SIG-M5 (cell line): ENCODE measurements at places on chromosomes 13 and 19.

DNA sequence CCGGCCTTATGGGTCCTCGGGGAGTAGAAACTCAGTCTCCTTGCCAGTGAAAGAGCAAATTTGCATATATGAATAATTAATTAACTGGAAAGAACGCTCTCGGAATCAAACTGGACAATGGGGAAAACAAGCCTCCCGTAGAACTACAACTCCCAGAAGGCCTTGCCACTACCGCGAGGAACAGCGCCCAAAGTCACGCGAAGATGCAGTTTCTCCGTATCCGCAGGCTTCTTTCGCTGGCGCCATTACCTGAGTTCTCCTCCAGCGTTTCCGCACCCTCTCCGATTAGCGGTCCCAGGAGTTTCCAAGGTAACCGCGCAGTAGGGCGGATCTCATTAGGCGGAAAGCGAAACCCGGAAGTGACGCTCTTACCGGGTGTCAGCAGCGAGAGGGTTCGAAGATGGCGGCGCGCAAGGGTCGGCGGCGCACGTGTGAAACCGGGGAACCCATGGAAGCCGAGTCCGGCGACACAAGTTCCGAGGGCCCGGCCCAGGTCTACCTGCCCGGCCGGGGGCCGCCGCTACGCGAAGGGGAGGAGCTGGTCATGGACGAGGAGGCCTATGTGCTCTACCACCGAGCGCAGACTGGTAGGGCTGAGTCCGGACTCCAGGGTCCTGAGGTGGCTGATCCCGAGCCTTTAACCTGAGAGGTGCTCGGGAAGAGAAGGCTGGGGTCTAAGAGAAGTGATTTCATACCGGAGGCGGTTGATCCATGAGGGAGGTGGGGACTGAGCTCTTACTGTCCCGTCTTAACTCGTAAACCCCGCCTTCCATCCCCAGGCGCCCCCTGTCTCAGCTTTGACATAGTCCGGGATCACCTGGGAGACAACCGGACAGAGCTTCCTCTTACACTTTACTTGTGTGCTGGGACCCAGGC is at the start of gene GRWD1:
Gene GRWD1 (plus strand): TSS at position 378 of the 876 bp plus-strand sequence. CDS start 23 bp downstream, at position 401.
- peak; percentile 90 for DNase-seq

DNA sequence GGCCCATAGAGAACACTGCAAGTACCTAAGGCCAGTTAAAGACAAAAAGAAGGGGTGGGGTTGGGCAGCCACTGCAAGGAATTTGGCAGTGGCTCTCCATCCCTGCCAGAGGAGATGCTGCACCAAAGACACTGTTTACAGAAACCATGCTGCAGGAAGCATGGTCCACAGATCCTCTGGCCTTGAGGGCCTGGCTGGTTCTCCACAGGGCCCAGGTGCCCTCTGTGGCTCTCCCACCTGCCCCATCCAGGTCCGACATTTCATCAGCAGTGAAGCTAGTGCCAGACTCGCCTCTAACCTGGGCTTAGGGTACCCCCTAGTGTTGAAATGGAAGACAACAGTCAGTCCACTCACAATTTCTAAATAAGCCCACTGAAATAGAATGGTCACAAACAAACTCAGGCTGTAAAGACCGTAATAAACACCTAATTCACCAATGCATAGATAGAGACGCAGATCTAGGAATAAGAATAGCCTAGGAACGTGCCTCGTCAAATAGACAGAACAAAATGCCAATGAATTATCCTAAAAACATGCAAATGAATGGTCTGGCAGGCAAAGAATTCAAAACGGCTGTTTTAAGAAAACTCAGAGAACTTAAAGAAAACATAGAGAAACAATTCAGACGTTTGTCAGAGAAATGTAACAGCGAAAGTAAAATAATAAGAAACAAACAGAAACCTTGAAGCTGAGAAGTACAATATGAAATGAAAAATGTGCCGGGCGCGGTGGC is 23.3 kb downstream of the LYPD4 start:
- no peak for DNase-seq

- DNase-seq: no peak
These were observed 26.2 kb downstream of the CELF5 start for GRCh38 chr19:3250675-3251074.

- DNase-seq: no peak
These were observed 11.3 kb upstream of the FOSB start for GRCh38 chr19:45456500-45456815.

DNA sequence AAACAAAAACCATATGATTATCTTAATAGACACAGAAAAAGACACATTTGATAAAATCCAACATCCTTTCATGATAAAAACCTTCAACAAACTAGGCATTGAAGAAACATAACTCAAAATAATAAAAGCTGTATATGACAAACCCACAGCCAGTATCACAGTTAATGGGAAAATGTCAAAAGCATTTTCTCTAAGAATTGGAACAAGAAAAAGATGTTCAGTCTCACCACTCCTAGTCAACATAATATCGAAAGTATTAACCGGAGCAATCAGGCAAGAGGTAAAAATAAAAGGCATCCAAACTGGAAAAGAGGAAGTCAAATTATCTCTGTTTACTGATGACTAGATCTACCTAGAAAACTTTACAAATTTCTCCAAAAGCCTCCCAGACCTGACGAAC is 684.2 kb upstream of the SPRY2 start:
- no peak for DNase-seq

- no peak for DNase-seq
These were observed 20.1 kb upstream of the RXFP2 start for GRCh38 chr13:31719214-31719613.

GRCh38 chr13:106709522-106709921 is 141.6 kb upstream of the ARGLU1 start:
- no peak for DNase-seq

- no peak for DNase-seq
These were observed 460.3 kb downstream of the TSHZ3 start for GRCh38 chr19:30888937-30889336.

DNA sequence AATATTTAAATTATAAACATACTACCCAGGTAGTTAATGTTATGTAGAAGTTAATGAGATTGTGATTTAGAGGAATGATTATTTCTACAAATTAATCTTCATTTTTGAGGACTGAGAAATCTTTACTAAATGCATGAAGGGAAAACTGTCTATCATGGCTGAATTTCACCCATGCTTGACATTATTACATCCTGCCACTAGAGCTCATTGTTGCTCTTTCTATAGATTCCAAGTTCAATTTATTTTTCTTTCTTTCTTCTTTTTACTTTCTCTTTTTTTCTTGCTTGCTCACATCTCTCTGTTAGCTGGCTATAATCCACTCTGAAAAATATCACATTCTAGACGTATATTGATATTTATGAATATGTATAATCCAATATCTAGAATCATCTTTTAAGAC is 505.0 kb upstream of the KLHL1 start:
- no peak for DNase-seq
